ENCODE measurements at places on chromosomes 1 and 21.

DNA sequence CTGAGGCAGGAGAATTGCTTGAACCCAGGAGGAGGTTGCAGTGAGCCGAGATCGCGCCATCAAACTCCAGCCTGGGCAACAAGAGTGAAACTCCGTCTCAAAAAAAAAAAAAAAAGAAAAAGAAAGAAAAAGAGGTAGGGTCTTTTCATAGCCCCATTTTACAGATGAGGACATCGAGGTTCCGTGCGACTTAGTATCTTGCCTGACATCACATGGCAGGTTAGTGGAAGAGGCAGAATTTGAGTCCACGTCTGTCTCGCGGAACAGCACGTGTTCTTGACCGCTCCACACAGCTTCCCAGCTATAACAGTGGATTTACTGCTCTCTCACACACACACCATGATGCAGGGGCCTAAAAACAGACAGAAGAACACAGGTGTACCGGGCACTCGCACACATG is 1.1 kb downstream of the CTRC start:
- no peak for DNase-seq

DNA sequence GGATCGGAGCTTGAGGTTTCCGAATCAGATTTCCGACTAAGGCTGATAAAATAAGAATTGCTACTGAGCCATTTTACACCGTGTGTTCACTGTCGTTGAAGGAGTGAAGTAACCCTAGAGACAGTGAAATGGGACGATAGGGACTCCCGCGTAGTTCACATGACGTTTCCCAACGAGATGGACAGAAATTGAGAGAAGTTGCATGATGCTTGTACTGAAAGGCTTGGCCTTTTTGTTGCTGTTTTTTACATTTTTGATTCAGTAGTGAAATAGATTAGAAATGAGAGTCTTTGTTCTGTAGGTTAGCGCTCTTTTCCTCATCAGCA is 1.2 kb downstream of the KHDRBS1 start:
- DNase-seq = no peak

GRCh38 chr1:217453816-217454215 is 177.1 kb downstream of the GPATCH2 start:
- DNase-seq = no peak

GRCh38 chr1:207286786-207287468 is 34.6 kb upstream of the CD55 start:
- no peak for DNase-seq

DNA sequence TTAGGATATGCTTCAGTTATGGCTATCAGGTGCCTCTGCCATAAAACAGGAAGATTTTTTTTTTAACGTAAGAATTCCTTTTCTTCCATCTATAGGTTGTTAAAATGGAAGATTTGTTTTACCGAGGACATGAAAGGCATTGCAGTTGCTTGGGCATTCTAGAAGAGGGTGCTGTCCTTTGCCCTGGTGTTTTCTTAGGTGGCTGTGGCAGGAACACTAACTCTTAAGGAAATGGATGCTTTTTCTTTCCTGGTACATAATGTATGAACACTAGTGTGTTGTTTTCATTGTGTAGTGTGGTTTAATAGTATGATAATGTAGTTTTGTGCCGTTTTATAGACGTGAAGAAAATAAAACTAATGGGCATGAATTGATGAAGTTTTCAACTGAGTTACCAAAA is 47.2 kb downstream of the UCK2 start:
- no peak for DNase-seq

GRCh38 chr1:89644119-89644814 is 11.3 kb downstream of the LRRC8C start:
- DNase-seq = no peak

DNA sequence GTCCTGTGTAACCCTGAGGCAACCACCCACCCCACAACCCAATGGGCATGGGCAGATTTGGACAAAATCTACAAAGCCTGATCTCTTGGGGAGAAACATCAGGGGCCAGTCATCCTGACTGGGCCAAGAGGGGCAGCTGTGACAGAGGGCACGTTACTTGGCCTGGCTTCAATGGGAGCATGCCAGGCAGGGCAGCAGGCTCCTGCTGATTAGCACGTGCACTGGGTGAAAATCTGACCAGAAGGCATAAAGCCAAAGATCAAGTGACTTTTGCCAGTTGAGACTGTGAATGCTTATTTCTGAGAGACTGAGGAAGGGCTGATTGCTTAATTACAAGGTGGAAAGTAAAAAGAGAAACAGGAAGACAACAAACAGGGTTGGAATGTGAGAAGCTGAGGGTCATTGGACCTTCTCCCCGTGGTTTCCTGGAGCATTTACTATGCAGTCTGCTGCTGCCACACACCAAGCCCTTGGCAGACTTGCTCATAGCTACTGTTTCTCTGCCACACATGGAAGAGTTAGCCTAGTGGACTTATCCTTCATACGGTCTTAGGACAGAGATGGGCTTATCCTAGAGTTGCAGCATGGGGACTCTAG is 39.8 kb upstream of the TNR start:
- DNase-seq = no peak

DNA sequence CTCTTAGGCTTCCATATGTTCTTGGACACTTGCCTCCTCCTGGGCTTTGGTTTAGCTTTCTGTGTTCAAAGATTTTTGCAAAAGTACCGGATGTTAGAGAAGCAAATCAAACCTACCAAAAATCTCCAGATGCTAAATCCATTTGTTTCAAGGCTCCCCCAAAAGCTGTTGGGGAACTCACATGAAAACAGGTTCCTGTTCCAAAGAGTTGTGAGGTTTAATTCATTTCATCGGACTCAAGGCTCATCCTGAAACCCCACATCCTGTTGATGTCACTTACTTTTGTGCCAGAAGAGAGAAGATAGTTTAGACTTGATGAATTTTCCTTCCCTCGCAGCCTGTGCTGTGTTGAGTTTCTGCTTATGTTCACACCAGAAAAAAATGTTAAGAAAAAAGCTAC is 41.7 kb upstream of the RXRG start:
- no peak for DNase-seq

- no peak for DNase-seq
Observed at GRCh38 chr1:157162345-157162744, 24.1 kb upstream of the ETV3 start.

DNA sequence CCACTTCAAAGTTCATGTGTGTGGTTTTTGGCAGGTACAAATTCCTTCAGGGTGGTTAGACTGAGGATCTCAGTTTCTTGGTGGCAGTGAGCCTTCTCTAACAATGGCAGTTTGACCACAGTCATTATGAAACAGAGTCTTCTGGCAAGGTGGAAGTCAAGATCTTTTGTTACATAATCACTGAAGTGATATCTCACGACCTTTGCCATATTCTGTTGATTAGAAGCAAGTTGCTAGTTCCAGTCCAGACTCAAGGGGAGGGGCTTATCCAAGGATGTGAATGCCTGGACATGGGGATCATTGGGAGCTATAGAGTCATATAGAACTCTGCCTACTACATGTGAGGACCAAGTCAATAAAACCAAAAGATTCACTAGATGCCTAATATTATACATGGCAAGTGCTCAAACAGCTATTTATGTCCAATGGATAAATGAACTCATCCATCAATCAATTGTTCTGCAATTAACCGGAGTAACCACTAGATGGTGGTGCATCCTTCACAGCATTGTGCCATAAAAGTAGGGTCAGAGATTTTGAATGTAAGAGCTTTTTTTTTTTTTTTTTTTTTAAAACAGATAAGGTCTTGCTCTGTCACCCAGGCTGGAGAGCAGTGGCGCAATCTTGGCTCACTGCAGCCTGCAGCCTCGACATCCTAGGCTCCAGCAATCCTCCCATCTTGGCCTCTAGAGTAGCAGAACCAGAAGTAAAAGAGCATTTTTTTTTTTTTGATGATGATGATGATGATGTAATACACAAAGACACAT is 131.9 kb downstream of the CRB1 start:
- no peak for DNase-seq

DNA sequence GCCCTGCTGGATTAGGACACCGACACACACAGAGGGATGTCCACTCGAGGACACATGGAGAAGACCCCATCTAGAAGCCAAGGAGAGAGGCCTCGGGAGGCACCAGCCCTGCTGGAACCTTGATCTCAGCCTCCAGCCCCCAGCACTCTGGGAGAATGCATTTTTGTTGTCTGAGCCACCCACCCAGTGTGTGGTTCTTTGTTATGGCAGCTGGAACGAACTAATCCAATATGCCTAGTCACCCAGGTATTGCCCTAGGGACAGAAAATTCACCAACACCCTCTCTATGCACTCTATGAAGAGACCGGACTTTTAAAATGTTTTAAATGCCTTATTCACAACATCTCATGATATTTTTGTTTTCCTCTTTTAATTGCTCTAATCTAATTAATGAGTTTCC is 117.4 kb downstream of the CRYAA start:
- no peak for DNase-seq

- DNase-seq = no peak
Observed at GRCh38 chr1:101124405-101124804, 98.8 kb upstream of the DPH5 start.

DNA sequence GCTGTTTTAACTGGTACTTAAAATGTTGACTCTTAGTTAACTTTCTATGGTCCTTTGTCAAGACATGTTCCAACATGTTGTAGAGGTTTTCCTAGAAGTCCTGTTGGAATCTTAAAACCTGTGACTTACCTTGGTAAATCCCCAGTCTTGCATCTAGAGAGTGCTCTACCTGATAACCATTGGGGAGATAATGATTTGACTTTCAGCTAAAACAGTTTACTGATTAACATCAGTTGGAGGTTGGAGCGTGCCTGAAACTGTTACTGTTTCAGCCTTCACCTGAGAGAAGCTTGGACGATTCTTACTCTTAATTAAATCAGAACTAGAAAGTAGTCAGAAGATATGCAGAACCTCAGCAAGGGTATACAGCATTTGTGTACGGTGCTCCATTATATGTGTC is 8.8 kb downstream of the MDM4 start:
- no peak for DNase-seq

GRCh38 chr1:176604461-176604860 is 141.5 kb downstream of the PAPPA2 start:
- DNase-seq = no peak

DNA sequence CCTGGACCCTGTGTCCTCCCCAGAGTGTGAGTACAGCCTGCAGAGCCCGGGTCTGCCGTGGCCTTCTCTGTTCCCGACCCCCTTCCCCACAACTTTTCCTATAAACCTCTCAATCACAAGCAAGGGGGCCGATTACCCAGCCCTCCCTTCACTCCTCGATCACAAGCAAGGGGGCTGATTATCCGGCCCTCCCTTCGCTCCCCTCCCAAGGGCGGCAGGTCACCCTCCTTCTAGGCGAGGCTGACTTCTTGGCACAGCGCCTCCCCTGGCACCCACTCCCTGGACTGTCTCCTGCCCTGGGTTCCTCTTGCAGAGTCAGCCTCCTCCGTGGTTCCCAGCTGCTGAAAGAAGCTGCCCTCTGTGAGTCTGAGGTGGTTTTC is 12.3 kb upstream of the LDLRAP1 start:
- no peak for DNase-seq

DNA sequence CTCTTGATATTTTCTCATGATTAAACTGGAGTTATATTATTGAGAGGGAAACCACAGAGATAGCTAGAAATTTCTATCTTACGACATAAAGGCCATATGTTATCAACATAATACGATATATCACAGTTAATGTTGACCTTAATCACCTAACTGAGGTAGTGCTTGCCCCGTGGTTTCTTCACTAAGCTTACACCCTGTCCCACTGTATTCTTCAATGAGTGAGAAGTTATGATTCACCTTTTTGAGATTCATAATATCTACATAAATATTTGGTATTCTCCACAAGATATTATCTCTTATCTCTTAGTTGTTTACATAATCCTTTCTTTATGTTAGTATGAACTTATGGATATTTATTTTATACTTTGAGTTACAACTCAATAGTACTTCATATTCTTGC is 1714.1 kb downstream of the BRINP3 start:
- no peak for DNase-seq

GRCh38 chr1:15578921-15579682 is 5.7 kb downstream of the AGMAT start:
- DNase-seq = no peak

DNA sequence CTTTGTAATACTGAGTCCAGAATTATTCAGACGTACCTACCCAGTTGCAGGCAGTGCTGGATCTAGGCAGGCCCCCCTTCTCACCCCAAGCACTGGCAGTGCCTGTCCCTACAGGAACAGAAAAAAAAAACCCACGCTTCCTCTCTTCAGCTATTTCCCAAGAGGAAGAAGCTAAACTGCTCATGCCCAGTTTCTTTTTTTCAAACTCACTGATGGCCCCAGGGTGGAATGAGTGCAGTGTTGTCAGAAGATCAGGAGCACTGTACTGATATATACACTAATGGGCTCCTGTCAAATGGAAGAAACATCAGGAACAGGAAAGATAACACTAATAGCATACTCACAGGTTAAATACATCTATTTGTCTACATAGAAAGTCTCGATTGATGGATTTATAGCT is 28.2 kb upstream of the DOCK7 start:
- DNase-seq = no peak

- DNase-seq = no peak
Observed at GRCh38 chr1:54614024-54614423, 9.3 kb downstream of the FAM151A start.

GRCh38 chr1:40162753-40163441 is 1.7 kb downstream of the RLF start:
- no peak for DNase-seq

- no peak for DNase-seq
Observed at GRCh38 chr1:107464827-107465226, 324.0 kb downstream of the NTNG1 start.

DNA sequence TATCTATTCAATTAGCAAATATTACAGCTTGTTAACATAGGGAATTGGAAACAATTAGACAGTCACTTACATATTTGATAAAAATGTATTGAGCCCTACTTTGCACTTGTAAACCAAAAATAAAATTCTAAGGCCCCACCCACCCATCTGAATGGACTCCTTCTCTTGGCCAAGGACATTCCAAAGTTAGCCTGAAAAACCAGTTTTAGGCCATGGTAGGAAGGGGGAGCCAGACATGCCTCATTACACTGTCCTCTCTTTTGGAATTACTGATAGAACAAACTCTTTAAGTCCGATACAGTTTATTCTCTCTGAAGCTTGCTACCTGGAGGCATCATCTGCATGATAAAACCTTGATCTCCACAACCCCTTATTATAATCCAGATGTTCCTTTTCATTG is 28.0 kb upstream of the TSPAN2 start:
- no peak for DNase-seq

DNA sequence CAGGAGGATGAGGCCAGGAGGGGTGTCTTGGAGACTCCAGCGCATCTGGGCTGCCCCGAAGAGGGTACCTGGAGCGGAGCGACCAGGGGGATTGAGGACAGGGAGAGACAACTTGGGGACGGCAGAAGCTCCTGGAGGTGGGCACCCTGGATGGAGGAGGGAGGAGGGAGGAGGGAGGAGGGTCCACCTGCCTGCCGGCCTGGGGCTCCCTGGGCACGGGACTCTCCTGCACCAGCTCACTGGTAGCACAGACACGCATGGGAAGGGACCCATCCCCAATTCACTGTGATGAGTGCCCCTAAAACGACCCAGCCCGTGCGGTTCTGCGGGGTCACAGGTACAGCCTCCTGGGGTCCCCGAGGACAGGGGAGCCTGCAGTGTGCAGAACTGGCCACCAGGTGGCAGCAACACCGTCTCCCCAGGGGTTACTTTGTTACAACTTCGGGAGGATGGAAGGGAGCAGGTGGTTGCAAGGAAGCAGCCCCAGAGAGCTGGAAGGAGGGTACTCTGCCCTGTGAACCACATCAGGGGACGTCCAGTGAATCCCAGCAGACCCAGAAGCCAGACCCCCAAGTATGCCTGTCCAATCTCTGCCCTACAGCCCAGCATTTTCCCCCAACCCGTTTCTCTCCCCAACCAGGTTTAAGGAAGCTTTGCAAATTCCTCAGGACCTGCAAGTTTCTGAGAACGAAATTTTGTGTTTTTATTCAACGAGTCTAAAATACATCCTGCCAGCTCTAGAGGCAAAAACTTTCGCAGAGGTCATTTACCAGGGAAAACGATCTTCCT is 482.4 kb downstream of the NPHP4 start:
- peak; percentile 76 for DNase-seq

Measured in head of caudate nucleus (tissue), 42 donors.